ENCODE measurements at places on chromosomes 11 and 22. TPM values are rescaled to one million over a fixed set of nuclear protein-coding genes. Genes with fewer than 3 reads are reported as not detected.
A peak's percentile ranks its signal among the peaks of the same experiment; 100 is the strongest.

DNA sequence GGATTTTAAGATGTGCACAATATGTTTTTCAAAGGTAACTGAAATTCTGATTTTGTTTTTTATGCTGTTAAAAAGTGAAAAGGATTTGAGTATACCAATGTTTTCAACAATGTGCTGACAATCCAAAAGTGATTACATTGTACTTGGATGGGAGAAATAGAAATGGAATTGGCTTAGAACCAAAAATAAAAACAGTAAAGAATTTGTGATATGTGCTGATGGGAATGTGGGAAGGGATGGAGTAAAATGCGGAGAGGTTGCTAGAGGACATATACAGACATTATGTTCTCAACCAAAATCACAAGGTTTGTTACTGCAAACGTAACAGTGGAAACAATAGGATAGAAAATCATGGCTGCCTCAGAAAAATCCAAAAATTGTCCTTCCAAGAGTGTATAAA lies 279.3 kb upstream of the TENM4 start:
- no peak for DNase-seq

DNA sequence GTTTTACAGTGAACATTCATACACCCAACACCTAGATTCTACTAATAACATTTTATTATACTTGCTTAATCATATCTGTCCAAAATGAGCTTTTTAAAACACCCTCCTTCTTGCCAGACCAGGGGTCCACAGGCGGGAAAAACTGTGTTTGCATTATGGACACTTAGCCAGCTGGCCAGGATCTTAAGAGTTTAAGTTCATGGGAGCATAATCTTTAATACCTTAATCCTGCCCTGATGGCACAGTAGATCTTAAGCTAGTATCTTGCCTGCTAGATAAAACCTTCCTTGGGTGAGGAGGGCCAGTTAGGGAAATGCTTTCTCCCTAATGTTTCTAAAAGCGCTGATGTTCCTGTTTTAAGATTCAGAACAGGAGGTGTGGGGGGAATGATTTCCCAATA lies 13.1 kb upstream of the CCDC134 start:
- DNase-seq, result no peak

Gene CCDC116
- 0.57 TPM for total RNA-seq

- no peak for DNase-seq
Observed at GRCh38 chr22:50074056-50074455, 11.2 kb downstream of the MLC1 start.

DNA sequence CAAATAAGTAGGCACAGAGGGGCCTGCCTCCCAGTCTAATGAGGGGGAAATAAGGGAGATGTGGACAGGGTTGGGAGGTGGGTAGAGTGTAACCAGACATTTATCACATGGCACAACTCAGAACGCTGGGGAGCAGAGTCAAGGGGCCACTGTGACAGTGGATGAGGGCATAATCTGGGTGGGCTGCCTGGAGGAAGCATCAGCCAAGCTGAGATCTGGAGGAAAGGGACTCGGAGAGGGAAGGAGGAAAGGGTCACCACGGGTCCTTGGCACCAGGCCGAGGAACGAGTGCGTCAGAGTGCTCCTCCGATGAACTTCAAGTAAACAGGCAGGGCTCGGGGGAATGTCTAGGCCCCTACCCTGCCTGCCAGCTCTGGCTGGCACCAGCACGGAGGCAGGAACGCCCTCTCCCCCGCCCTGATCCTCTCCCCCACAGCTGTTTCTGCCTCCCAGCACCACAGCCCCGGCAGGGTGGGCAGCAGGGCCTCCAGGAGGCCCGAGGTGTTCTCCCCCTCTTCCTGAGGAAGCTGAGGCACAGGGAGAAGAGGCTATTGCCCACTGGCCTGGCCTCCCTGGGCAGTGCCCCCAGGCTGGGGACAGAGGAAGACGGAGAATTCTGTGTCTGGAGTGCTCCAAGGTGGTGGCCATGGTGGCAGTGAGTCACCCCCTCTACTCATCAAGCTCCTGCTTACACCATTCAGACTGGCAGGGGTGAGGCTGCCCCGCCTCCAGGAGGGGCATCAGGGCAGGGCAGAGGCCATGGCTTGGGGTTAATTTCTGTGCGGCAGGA lies 4.2 kb downstream of the ALDH3B1 start:
- peak; percentile 87 for DNase-seq

DNA sequence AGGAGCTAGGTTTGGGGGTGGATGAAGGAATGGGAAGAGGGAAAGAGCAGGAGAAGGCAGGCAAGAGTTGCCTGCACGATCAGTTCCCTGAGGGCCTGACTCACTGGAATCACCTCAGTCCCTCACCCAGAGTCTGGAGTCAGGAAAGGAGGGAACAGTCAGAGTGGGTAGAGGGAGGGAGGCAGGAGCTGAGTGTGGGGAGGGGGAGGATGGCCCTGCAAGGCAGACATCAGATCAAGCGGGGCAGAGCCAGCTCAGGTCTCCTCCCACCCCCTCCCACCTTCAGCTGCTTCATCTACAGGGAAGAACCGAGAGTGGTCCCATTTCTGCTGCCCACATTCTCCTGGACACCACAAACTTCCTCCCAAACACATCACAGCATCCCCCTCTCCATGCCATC lies 58.9 kb downstream of the PDE2A start:
- DNase-seq, result no peak

- DNase-seq, result no peak
Observed at GRCh38 chr11:72552399-72552910, 118.1 kb upstream of the CLPB start.

- peak; percentile 63 for DNase-seq
Observed at GRCh38 chr22:34414467-34415440, 494.5 kb upstream of the LARGE1 start.

Gene TSKU
- total RNA-seq, result 79.5 TPM

GRCh38 chr11:101705972-101706371 lies 122.2 kb upstream of the TRPC6 start:
- no peak for DNase-seq

DNA sequence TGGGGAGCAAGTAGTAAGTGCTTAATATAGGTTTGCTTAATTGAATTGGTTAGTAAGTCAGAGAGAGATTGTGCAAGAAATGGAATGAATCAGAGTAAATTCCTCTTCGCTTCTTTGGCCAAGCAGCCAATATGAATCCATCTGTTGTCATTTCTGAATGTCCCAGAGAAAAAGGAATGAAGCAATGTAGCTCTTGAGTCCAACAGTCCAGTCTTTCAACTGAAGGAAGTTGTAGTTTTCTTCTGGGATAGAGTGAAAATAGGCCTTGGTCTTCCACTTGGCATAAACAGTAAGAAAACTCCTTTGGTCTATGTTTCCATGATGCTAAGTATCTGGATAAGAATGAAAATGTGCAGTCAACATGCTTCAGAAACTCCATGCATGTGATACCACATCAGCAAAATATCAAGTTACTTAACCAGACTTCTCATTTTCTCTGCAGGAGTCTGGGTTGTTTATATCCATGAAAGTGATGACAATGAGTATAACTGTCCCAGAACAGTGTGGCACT lies 1.8 kb upstream of the FIBIN start:
- DNase-seq, result no peak

DNA sequence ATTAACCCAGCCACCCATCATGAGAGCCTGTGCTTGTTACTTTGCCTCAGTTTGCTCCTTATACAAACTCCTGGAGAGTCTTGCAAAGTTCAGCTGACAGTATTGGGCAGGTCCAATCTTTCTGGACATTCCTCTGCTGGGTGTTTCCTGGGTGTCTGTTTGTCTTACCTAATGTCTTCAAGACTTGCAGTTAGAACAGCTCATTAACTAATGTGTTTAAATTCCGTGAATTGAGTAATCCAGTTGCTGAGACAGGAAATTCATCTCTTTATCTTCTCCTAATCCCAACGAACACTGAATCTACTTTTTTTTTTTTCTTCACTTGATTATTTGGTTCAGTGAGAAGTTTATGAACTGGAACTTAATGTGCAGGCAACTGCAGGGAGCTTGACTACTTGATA lies 20.6 kb downstream of the BCO2 start:
- no peak for DNase-seq

GRCh38 chr11:44423289-44423688 lies 113.3 kb upstream of the ALX4 start:
- no peak for DNase-seq

- DNase-seq, result no peak
Observed at GRCh38 chr11:67392183-67392715, 463 bp downstream of the RAD9A start.

GRCh38 chr22:42873356-42873755 lies 16.3 kb upstream of the ARFGAP3 start:
- DNase-seq, result no peak

DNA sequence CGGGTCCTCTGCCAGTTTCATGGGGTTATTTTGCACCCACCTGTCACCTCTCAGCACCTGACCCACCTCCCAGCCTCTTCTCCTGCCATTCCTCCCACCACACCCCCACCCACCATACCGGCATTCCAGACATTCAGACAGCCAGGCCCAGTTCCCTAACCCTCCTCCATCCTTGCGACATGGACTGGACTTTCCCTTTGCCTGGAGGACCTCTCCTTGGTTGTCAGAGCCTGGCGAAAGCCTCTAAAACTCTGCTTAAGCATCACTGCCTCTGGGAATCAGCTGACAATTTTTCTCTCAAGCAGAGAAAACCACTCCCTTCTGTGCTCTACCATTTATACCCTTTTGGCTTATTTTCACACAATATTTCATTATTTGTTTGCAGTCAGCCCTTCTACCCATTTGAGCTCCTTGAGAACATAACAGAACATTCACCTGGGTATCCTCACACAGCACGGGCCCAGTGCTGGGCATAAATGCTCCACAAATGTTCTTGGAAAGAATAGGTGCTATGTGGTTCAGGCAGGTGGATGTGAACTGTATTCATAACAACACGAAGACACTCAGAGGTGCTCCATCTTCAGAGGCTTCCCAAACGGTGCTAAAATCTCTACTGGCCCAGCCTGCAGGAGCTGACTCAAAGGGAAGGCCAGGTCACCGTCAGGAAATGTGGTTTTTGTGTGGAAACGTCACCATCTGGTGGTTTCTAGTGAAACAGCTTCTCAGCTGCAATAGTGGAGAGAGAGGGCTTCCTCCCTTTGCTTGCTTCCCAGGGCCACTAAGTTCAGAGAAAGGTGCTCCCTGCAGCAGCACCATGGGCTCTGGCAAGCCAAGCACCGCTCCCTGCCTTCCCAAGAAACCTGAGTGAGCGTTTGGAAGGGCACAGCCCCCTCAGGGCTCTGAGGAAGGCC lies 10.4 kb downstream of the SPATA19 start:
- DNase-seq, result no peak

Gene PRAME
- total RNA-seq, result not detected

Gene CNTN5
- 1.2 TPM for total RNA-seq

Gene USP2
- 4.8 TPM for total RNA-seq

GRCh38 chr22:48309115-48309705 lies 1518.5 kb downstream of the BRD1 start:
- DNase-seq, result no peak

Gene HEPN1
- not detected for total RNA-seq

Gene MMP20
- not detected for total RNA-seq

- DNase-seq, result no peak
Observed at GRCh38 chr11:132046288-132046865, 676.0 kb downstream of the NTM start.

DNA sequence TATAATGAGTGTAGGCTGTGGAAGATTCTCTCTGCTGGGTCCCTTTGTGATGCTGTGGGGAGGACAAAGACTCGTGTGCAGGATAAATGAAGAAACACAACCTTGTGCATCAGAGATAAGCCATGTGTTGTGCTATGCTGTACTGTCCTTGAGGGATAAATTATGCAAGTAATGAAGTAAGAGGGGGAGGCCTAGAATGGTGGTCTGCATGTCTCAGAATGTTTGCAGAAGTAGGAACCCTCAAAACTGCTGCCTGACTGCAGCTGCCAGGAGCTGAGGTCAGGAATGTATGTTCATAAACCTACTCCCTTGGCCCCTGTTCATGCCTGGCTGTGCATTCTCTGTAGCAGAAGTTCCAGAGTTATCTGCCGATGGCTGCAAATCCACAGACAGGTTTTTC lies 4.6 kb upstream of the SMCO4 start:
- DNase-seq, result no peak

Gene FAM181B
- total RNA-seq, result 10.4 TPM

Measured in ureter (tissue), 1 donor.